ENCODE measurements at places on chromosomes 3 and 15.
A peak's percentile ranks its signal among the peaks of the same experiment; 100 is the strongest.

GRCh38 chr3:110811050-110811449 lies 260.6 kb upstream of the NECTIN3 start:
- no peak for DNase-seq

GRCh38 chr3:162525066-162525742 lies 1028.6 kb downstream of the OTOL1 start:
- DNase-seq, result no peak

GRCh38 chr3:25294169-25294805 lies 133.8 kb upstream of the RARB start:
- peak; percentile 20 for DNase-seq

GRCh38 chr3:130729154-130729553 lies 17.5 kb downstream of the PIK3R4 start:
- DNase-seq, result no peak

GRCh38 chr15:75104804-75105557 lies 81.6 kb downstream of the PPCDC start:
- peak; percentile 92 for DNase-seq

DNA sequence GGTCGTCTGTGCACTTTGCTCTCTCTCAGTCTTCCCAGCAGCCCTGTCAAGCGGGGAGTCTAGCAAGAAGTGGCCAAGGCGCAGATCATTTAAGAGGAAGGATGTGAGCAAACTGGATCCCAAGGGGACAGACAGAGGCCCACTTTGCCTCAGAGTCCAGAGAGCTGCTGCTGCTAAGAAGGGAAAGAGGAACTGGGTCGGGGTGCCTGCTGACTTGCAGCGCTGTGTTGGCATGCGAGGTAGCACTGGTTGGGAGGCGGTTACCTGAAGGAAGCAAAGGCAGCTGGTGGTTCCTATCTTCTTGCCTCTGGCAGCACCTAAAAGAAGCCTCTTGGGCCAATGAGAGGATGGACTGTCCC lies 28.1 kb downstream of the SMAD3 start:
- no peak for DNase-seq

DNA sequence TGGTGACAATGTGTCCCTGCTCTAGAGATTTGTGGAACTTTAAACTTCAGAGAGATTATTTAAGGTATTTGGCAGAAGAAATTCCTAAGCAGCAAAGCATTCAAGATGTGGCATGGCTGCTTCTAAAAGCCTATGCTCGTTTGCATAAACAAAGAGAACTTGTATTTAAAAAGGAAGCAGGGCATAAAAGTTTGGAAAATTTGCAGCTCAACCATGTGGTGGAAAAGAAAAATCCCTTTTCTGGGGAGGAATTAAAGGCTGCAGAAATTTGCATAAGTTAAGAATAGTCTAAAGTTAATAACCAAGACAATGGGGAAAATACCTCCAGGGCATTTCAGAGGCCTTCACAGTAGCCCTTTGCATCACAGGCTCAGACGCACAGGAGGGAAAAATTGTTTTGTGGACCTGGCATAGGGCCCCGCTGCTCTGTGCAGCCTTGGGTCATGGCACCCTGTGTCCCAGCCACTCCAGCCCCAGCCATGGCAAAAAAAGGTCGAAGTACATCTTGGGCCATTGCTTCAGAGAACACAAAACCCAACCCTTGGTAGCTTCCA lies 1109.1 kb downstream of the OTOL1 start:
- DNase-seq, result no peak

- DNase-seq, result no peak
Observed at GRCh38 chr15:29003191-29003839, 117.5 kb downstream of the APBA2 start.

DNA sequence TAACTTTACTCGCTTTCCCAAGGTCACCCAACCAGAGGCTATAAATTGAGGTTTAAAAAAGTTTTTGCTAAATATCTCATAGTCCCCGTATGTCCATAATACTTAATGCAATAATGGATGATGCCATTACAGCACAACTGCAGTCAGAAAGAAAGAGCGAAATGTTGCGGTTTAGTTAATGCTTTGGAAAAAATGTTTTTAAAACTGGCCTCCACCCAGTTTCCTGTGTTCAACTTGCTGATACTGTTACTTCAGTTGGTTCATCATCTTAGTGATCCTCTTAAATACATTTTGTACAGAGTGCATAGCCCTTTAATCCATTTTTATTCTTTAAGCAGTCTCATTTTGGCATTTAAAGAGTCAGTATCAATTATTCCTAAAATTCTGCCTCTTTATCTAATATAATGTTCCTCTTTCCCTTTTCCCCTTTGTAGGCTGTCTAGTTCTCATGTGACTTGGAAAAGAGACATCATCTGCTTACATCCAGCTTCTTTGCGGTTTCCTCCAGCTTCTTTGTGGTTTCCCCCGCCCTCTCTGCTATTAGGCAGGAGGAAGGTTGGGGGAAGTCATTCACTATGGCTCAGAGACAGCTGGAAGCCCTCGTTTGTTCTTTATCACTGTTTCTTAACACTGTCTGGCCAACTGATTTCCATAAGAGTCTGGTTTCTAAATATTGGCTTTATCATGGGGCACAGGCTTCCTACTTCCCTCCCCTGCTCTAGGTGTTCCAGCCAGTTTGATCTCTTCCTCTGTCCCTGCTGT lies 154.3 kb downstream of the GOLIM4 start:
- peak; percentile 98 for DNase-seq
